Hair follicular keratinocyte (primary cell): ENCODE measurements at places on chromosomes 3 and 15. TPM values are rescaled to one million over a fixed set of nuclear protein-coding genes. Genes with fewer than 3 reads are reported as not detected.

CLEC3B gene
- not detected in 2 replicates for total RNA-seq

PIF1 gene
- total RNA-seq: 6.5 and 19.4 TPM in 2 replicates

NEO1 gene
- 8.5 and 20.1 TPM in 2 replicates for total RNA-seq

CSTA gene
- 486 and 754 TPM in 2 replicates for total RNA-seq

CLDN16 gene
- not detected in 2 replicates for total RNA-seq

CPNE9 gene
- total RNA-seq: not detected in 2 replicates

SPTSSB gene
- 0.23 and 0.31 TPM in 2 replicates for total RNA-seq

SLC12A1 gene
- not detected in 2 replicates for total RNA-seq

AGBL1 gene
- total RNA-seq: not detected in 2 replicates

VEPH1 gene
- 0.08 and 0.34 TPM in 2 replicates for total RNA-seq

TM4SF1 gene
- 154 and 265 TPM in 2 replicates for total RNA-seq

CAMK2N2 gene
- 1.2 and 1.4 TPM in 2 replicates for total RNA-seq

ERICH6 gene
- total RNA-seq: not detected in 2 replicates

RETNLB gene
- not detected in 2 replicates for total RNA-seq

RTP1 gene
- total RNA-seq: not detected in 2 replicates

GPR160 gene
- total RNA-seq: 0.23 and 1.0 TPM in 2 replicates

SLC24A5 gene
- total RNA-seq: not detected in 2 replicates

CHRM5 gene
- total RNA-seq: not detected in 2 replicates

LDHAL6B gene
- not detected in 2 replicates for total RNA-seq

WNT7A gene
- total RNA-seq: 24.1 and 40.3 TPM in 2 replicates

HIGD1A gene
- 192 and 207 TPM in 2 replicates for total RNA-seq

PLSCR4 gene
- 1.3 and 3.8 TPM in 2 replicates for total RNA-seq

GOLGA6L9 gene
- total RNA-seq: 0.78 and 3.1 TPM in 2 replicates

SETMAR gene
- total RNA-seq: 5.9 and 10.6 TPM in 2 replicates

FSIP1 gene
- 0.76 and 2.0 TPM in 2 replicates for total RNA-seq

TMCO5A gene
- total RNA-seq: not detected in 2 replicates

ARRDC4 gene
- 8.0 and 19.6 TPM in 2 replicates for total RNA-seq

SERINC4 gene
- total RNA-seq: not detected in 2 replicates

FAM43A gene
- total RNA-seq: 0.72 and 1.4 TPM in 2 replicates

WDR93 gene
- total RNA-seq: not detected in 2 replicates

CD47 gene
- total RNA-seq: 60.7 and 78.9 TPM in 2 replicates
